Activated T-helper 1 cell treated with anti-CD3 and anti-CD28 coated beads, Interleukin-2, amount 50 U/mL, for 16 hours (primary cell): ENCODE measurements at places on chromosomes 2 and 18.

DNA sequence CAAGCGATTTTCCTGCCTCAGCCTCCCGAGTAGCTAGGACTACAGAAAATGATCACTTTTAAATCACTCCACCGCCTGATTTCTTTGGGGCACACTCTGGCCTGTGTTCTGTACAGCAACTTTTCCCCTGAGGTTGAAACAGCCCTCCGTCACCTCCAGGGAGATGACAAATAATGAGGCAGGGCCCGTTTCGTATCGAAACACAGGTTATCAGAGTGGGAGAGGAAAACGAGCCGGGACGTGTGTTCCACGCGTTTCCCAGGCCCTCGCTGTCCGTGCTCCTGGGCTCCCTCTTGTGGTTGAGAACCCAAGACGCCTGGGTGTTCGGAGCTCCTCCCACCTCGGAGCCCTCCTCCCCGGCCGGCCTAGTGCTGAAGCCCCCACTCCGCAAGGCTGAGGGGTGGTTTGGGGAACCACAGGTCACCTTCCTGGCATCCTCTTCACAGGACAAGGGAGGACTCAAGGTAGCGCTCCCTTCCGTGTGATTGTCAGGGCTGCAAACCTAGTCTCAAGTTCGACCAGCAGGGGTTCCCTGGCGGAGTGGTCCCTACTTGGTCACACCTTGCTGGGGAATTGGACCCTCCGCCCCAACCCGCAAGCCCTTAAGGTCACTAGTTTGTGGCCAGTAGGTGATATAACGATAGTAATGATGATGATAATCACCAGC is 12.8 kb downstream of the ATP6V1B1 start:
- DNase-seq: peak; percentile 57

GRCh38 chr2:195674491-195675221 is 17.6 kb downstream of the SLC39A10 start:
- DNase-seq: no peak

DNA sequence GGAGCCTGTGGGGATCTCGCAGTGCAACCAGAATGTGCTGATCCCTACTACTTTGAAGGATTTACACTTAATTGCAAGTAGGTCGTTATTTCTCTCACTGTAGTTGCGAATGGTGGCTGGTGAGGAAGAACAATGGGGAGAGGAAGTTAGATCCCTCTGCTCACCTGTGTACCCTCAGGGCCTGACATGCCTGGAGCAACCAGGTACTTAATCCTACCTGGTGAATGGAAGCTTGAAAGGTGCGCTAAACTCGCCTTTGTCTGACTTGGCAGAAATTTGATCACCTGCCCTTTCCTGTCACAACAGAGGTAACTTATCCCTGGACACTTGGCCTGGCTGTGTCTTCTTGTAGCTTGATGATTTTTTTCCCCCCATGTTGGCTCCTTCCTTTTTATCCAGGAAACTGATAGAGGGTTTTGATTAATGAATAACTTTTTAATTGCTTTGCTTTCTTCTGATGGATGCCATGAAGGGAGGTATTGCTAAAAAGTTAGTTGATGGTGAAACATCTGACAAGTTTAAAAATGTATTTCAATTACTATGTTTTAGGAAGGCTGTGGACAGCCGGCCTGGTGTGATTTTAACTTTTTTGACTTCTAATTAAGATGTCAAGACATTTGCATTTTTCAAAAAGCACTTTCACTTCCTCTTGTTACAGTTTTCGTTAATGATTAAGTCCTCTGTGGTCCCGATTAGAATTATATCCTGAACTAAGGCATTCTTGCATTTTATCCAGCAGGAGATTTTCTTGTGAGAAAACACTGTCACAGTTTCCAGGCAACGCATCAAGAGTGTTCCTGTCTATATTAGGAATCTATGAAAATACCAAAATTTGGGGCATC is 9.2 kb downstream of the SGPP2 start:
- DNase-seq: no peak

GRCh38 chr2:9846554-9846953 is 3.3 kb downstream of the TAF1B start:
- DNase-seq: no peak

- no peak for DNase-seq
Measured at GRCh38 chr2:96977631-96978195, 8.7 kb downstream of the FAM178B start.

DNA sequence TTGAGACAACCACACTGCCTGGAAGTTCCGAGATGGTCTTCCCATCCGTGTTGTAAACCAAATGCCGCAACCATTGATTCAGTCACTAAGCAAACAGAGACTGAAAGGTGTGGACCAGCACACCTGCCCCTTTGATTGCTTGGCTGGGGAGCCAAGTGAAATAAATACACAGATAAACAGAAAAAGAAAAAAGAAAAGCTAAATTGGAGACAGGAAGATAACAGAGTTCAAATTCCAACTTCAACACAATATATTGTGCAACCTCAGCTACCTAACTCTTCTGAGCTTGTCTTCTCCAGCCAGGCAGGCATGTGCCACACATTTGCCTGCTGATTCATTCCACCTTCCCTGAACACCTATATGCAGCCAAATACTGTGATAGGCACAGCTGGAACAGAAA is 110.9 kb downstream of the PID1 start:
- DNase-seq: no peak

DNA sequence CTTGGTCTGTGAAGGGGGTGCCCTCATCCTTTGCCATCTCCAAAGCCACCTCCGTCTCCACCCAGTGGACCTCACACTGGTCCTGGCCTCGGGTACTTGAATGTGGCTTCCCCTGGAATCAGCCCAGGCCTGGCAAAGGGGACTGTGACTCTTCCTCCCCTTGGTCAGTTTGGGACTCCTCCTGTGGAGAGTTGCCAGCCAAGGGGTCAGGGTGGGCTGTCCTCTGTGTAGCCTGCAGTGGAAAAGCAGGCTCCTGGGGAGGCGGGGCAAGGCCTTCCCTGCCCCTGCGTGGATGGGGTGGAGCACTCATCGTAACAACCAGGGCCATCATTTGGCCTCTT is 59.8 kb downstream of the INHBB start:
- no peak for DNase-seq

- DNase-seq: no peak
Measured at GRCh38 chr2:75432761-75433361, 127.9 kb downstream of the EVA1A start.
